ENCODE measurements at places on chromosomes 3 and 15.

DNA sequence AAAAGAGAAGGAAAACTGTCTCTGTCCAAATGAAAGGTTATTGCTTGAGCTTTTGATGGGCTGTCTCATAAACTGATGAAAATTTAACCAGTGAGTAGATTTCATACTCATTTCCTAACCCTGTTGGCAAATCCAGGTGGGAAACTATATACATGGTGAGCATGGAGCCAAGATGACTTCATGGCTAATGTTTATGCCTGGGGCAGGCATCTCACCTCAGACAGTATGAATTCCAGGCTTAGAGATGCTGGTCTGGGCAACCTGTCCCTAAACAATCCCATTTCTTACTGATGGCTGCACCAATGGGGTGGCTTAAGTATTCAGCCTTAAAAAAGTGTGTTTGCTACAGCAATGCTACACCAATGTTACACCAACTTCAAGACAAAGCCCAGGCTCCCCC is 58.1 kb downstream of the SLTM start:
- no peak for DNase-seq

DNA sequence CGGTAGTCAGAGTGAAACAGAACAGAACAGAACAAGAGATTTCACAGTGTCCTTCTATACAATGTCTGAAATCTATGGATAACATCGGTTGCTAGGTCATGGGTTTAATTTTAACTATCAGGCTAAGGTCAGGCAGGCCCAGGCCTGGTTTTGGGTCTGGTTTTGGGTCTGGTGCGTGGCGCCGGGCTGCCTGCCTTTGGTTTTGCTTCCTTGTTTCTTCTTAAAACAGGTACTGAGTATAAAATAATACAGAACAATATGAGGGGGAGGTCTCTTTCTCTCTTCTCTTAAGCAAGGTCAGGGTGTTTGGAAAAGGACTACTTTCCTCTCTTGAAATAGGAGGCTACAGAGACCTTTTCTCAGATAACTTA is 1.4 kb downstream of the AEN start:
- no peak for DNase-seq

GRCh38 chr3:107085261-107085660 is 292.0 kb upstream of the CCDC54 start:
- DNase-seq = no peak

GRCh38 chr3:134065252-134066157 is 35.8 kb upstream of the SLCO2A1 start:
- DNase-seq = no peak

DNA sequence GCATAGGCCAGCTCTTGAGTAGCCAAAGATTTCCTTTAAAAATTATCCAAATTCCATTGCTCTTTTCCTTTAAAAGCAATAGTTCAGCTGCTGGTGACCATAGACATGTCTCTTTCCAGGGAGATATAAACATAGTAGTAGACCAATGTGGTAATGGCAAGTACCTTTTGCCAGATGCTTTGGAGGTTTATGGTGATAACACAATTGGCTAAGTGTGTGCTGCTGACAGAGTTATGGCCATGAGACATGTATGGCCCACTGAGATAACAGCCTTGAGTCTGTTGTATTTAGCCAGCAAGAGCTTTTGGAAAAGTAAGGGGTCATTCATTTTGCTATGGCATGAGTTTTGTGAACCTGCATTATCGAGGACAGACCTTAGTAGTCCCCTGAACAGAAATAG is 1146.8 kb downstream of the TUSC7 start:
- no peak for DNase-seq

DNA sequence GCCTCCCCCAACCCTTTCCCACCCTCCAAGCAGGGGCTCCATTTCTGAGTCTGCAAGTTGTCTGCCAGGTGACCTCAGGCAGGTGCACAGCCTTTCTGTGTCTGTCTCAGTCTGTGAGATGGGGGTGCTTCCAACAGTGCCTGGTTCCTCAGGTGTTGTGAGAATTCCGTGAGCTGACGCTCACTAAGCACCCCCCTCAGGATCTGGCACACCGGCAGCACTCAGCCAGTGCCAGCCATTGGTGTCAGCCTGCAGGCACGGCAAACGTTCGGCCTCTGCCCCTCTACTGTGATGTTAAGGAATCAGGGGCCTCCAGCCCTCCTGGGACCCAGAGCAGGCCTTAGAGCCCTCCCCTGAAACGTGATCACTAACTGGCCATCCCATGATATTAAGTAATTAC is 2.4 kb downstream of the KLF15 start:
- DNase-seq = no peak

DNA sequence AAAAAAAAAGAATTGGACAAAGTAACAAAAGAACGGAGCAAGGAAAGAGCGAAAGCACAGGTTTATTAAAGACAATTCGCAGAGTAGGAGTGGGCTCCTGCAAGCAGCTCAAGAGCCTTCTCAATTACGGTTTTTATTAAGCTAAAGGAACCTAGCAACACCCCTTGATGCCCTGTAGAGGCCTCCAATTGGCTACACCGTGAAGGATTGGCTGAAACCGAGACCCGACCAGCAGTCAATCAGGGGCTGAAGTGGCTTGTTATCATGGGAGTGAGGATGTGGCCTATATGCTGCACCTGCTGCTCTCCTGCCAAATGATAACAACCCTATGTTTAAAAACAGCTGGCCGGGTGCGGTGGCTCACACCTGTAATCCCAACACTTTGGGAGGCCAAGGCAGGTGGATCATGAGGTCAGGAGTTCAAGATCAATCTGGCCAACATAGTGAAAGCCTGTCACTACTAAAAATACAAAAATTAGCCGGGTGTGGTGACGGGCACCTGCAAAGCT is 20.4 kb upstream of the AP3B2 start:
- DNase-seq = no peak

DNA sequence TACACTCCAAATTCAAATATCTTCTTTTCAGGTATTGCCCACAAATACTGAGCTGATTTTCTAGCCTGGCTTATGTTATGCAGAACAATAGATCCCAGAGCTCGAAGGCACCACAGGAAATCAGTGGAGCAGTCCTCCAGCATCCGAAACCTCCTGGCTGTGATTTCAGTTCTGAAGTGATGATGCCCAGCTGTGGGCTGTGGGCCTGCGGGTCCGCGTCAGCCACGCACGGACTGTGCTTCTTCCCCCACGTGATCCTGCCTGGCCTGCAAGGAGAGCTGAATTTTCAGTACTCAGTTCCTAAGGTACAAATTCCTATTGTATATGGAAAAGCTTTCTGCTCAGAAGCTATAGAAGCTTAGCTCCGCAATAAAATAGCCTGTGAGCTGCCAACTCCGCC is 96.2 kb downstream of the OCA2 start:
- no peak for DNase-seq

- DNase-seq = no peak
These were observed 153.4 kb downstream of the LMLN start for GRCh38 chr3:198113206-198114053.

- no peak for DNase-seq
These were observed 125.9 kb downstream of the LEKR1 start for GRCh38 chr3:156952011-156952410.

DNA sequence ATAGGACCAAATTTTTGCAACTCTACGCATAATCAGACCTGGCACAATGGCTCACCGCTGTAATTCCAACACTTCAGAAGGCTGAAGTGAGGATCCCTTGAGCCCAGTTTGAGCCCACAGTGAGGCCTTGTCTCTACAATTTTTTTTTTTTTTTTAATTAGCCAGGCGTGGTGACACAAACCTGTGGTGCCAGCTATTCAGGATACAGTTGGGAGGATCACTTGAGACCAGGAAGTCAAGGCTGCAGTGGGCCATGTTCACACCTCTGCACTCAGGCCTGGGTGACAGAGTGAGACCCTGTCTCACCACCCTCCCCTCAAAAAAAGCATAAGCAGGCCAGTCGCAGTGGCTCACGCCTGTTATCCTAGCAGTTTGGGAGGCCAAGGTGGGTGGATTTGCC is 24.7 kb downstream of the OIP5 start:
- DNase-seq = no peak

- DNase-seq = no peak
These were observed 194.3 kb upstream of the C2CD4B start for GRCh38 chr15:62359416-62359815.

DNA sequence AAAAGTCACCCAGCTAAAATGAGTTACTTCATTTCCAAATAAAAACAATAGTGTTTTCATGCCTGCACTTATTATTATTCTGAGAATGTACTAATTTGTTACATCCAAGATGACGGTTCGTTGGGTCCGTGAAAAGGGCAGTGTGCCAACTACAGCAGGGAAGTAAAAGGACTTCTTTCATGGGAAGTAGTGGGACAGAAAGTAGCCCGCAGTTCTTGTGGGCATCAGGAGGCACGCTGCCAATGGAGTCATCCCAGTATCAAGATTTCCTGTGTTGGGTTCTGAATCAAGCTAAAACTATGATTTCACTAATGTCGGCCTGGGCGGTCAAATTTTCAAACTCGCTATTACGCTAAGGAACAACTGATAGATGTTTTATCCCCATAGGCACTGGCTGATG is 254.5 kb upstream of the SOX2 start:
- DNase-seq = no peak

- DNase-seq = no peak
These were observed 124.3 kb upstream of the ATP11B start for GRCh38 chr3:182668974-182669373.

- no peak for DNase-seq
These were observed 132.5 kb downstream of the APBA2 start for GRCh38 chr15:29018120-29018805.

DNA sequence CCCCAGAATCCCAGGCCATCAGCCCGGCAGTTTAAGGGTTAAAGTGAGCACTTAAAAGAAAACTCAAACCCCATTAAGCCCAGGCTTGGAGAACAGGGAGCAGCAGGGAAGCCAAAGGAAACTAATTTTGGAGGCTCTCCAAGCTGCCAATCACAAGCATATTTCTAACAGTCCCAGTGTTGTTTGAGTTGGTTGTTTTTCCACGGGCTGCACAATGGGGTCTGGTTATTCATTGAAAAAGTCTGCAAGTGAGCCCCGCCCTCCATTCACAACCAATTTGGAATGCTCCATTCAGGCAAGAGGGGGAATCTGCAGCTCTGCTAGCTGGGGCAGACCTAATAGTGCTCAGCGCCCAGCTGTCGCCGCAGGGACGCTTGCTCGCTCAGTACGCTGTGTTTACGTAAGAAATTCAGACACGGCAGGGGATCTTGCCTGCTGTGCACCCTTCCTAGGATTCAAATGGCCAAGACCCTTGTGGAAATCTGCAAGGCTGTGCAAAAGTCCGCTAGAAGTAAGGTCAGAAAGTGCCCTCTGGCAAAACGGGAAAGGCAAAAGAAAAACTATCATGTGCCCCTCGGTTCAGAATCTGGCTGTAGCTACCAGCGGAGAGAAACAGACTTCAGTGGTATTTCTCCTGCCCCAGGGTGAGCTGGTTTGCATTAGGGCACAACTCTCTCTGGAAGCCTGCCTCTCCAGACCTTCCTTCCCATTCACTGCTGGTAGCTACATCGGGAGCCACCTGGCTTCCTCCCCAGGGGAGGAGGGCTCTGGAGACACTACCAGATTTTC is 11.0 kb downstream of the ETV5 start:
- DNase-seq = peak; percentile 80

DNA sequence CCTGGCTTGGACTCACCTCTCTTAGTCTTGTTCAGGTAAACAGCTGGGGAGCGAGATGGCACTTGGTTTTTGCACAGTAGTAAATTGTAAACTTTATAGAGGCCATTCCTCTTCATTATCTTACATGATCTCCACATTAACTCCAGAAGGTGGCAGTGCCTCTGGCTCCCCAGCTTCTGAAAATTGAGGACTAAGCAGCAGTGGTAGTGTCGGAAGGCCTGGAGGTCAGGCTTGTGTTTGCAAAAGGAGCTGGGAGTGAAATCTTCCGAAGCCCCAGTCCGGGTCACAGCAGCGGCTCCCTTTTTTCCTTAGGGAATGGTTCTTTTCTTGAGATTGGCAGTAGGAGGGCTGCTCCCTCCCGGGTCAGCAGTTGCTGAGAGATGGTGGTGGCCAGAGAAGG is 85.7 kb downstream of the FNDC3B start:
- no peak for DNase-seq

GRCh38 chr3:141929341-141929995 is 53.0 kb downstream of the ATP1B3 start:
- no peak for DNase-seq
